ENCODE measurements at places on chromosomes 3 and 15.
A peak's percentile ranks its signal among the peaks of the same experiment; 100 is the strongest.

- DNase-seq: no peak
These were observed 371.4 kb downstream of the SV2B start for GRCh38 chr15:91471468-91471867.

GRCh38 chr3:105559856-105560255, 193.1 kb downstream of the ALCAM start:
- DNase-seq: no peak

- DNase-seq: peak; percentile 83
These were observed at the start of gene THRB for GRCh38 chr3:24494618-24495325. Gene THRB, minus strand, starts transcription at chr3:24494850.

DNA sequence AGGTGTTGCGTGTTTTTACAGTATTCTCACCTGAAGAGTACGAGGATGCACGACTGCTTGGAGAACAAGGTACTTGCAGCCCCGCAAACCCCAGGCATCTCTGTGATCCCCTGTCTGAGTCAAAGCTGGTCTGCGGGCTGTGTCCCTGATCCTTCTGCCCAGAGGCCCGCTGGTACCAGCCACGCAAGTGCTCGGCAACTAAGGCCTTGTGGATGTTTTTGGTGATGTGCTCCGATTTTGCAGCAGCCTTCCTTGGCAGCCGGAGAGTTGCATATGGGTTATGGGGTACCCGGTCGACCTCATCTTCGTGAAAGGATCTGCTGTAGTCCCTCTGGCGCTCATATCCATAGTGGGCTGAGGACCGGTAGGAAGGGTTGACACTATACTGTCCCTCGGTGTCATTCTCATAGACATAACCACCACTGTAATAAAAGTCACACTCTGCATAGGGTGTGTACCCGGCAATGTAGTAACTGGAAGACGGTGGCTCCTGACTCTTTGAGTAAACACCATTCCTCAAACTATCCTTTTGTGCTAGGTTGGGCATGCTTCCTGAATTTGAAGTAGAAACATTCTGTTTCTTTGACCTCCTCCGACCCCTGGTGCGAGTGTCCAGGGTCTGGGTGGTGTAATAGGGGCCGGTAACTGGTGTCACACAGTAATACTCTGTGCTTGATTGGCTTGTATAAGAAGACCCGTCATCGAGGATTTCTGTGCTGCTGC, 58.6 kb upstream of the LMOD3 start:
- DNase-seq: no peak

GRCh38 chr3:101603184-101603583, 29.2 kb downstream of the PCNP start:
- DNase-seq: no peak

- no peak for DNase-seq
These were observed 235.7 kb downstream of the GREM1 start for GRCh38 chr15:32953533-32953910.

Data from type B pancreatic cell (in vitro differentiated cells).